ENCODE measurements at places on chromosomes 5 and 9.

DNA sequence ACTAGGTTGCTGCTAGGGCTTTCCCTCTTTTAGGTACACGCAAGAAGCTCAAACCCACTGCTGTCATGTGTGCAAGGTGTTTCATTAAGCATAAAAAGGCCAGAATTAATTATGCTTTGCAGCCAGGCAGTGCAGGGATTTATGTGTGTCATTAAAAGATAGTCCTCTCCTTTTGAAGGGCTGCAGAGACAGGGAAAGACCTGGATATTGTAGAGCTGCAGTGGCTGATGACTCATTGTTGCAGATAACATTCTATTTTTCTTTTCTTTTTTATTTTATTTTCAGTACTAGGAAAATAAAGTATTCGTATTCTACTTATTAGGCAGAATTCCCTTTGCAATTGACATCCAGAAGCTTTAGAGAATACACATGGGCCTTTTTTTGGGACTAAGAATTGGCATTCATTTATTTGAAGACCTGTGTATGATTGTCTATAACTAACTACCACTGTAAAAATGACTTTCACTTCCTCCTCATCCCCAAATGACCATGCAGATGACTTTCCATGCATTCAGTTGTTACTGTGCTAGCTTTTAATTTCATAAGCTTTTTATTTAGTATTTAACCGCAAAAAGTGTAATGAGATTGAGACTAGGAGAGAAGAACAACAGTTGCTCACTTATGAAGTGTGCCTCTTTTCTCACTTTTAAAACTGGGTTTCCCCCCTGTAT is 113.0 kb downstream of the PAM start:
- peak; percentile 66 for DNase-seq

- DNase-seq = no peak
Observed at GRCh38 chr5:60841361-60841760, 2.7 kb downstream of the ELOVL7 start.

DNA sequence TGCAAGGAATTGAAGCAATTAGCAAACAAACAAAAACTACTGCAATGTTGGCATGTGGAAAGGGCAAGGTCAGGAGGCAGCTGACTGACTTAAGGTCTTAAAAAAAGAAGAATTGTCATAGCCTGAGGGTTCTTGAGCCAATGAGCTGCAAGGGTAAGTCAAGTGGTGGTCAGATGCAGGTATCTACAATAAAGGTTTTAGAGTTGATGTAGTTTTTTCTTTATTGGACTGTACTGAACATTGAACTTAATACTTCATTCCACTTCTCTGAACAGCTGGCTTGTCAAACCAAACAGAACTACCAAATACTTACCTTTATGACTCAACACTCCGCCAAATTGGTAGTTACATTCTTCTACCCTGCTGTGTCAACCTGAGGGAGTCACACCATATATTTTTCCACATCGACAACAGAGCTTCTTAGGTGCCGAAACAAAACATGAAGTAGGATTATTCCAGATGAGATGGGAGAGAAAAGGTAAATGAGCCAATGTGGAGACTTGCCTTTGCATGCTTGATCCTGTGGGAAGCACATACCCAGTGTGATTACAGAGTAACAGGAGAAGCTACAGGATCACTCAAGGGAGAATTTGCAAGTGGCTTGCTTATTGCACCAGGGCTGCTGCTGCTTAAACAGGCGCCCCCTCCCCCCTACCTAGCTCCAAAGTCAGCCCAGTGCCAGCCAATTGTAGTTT is 35.3 kb downstream of the EQTN start:
- DNase-seq = peak; percentile 7

- no peak for DNase-seq
Observed at GRCh38 chr9:135247227-135247930, 159.9 kb downstream of the OLFM1 start.

- peak; percentile 33 for DNase-seq
Observed at GRCh38 chr5:7395947-7396712, at the start of gene ADCY2. ADCY2 (plus strand) TSS chr5:7396138; CDS start chr5:7396297, 159 bp downstream.

- DNase-seq = peak; percentile 47
Observed at GRCh38 chr9:69971643-69972449, 71.8 kb upstream of the MAMDC2 start.

DNA sequence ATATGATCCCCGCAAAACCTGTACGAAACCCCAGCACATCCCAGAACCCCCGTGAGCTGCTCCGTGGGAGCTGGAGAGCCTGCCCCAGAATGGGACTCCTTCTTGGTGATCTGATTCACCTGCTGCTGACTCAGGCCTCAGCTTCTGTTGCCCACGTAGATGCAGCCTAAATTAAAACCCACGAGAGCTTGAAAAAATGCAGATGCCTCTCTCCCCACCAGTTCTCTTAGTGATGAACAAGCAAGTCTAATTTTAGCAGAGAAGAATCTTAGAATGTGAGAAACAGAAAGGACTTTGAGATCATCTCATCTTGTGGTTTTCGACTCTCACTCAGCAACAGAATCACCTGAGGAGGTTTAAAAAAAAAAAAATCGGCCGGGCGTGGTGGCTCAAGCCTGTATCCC is 57.6 kb downstream of the TMOD1 start:
- DNase-seq = no peak

DNA sequence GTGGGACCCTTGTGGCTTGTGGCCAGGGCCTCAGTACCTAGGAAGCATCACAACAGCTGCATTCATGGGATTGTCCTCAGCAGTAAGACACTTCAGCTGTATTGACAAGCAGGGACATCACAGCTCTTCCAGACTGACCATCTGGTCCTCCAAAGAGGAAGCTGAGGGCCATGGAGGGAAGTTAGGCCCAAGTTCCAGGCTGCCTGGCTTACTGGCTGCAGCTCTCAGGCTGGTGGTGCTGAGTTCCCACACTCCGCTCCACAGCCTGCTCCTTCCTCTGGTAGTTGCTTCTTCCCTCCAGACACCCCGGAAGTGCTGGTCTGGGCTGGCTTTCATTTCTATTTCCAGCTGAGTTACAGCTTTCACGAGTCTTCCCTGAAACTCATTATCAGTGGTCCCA is 5.7 kb upstream of the STING1 start:
- DNase-seq = no peak

DNA sequence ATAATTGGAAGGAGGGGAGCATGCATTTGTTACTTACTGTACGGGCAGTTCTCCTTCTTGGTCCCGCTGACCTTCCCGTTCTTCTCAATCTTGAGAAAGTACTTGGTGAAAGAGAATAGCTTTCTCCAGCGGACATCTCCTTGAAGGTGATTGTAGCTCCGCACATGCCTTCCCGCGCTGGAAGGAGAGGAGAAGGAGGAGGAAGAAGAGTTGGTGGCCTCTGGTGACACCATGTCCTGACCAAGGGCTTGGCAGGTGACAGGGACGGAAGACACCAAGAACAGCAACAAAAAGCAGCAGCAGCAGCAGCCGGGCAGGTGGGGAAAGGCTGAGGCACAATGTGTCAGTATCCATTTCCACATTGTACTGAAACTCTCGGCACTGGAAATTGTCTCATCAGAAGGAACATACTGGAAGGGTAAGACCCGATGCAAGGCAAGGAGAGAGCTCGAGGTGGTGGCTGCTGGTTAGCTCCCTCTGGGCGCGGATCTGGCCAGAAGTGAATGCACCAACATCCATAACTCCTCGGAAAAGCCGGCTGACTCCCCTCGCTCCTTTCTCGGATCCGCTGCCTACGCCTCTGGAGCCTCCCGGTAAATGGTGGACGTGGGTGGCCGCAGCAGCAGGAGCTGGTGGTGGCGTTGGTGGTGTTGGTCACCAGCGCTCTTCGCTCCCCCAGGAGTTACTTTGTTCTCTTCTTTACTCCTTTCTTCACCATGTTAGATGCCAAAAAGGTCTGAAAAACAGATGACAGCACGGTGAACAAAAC is 715 bp downstream of the FGF10 start:
- no peak for DNase-seq

DNA sequence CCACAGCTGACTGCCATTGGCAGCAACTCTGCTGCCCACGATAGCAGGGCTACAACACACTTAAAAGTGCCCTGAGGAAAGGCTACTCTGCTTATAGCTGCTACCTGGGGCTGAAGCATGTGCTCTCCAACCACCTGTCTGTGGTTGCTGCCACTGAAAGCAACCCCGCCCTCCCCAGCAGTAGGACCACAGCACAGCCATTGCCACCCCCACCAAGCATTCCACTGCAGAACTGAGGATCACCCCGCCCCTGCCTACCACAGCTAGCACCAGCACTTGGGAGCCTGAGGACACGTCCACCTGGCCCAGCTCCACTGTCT is 85.8 kb downstream of the LPAR1 start:
- DNase-seq = peak; percentile 45

DNA sequence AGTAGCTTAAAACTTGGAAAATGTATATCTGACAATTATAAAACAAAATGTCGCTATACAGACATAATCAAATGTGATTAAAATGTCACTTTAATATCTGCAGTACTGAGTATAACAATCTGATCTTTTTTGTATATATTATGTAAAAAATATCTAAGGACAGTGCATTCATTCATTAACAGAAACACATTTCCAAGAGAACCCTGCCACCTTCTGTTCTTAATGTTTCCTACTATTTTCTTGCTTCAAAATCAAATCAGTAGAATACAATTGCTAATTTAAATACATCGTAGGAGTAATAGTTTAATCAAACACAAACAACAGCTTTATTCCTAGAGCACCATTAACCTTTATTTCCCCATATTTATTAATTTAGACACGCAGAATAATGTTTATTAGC is 142.6 kb upstream of the ST8SIA4 start:
- no peak for DNase-seq

DNA sequence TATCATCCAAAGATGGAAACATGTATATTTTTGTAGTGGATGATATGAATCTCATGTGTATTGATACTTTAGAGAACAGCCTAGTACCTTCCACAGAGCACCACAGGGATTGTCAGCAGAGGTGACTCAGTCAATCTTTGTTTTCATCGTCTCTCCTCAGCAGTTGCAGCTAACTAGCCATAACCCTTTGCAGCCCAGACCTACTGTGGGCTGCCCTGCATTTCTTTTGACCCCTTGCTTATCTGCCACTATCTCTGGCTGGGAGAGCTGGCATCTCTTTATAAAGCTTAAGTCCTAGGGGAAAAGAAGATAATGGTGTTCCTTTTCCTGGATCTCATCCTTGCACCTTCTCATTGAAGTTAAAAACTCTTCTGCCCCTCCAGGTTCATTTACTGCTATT is 28.7 kb downstream of the HMGCR start:
- DNase-seq = no peak

DNA sequence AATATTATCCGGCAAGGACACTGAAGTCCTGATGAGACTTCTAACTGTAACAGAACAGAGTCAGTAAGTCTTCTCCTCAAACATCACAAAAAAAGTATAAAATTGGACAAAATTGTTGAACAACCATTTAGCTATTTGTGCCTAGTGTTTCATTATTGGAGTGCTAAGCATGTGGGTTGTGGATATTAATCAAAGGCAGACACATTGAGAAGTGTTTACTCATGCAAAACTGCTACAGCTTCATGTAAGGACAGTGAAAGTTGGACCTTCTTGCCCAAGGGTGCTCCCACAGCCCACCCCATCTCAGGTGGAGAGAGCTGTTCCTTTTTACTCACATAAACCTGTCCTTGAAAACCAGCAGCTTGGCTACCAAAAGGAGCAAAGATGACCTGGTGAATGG is 355.1 kb upstream of the DAB2 start:
- no peak for DNase-seq

- DNase-seq = no peak
Observed at GRCh38 chr5:129049126-129049799, 45.3 kb upstream of the ISOC1 start.

DNA sequence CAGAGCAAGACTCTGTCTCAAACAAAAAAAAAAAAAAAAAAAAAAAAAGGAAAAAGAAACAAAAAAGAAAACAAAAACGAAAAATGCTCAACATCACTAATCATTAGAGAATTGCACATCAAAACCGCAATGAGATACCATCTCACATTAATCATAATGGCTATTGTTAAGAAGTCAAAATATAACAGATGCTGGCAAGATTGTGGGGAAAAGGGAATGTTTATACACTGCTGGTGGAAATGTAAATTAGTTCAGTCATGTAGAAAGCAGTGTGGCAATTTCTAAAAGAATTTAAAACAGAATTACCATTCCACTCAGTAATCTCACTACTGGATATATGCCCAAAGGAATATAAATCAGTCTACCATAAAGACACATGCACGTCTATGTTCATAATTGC is 50.4 kb upstream of the PRR16 start:
- DNase-seq = no peak

DNA sequence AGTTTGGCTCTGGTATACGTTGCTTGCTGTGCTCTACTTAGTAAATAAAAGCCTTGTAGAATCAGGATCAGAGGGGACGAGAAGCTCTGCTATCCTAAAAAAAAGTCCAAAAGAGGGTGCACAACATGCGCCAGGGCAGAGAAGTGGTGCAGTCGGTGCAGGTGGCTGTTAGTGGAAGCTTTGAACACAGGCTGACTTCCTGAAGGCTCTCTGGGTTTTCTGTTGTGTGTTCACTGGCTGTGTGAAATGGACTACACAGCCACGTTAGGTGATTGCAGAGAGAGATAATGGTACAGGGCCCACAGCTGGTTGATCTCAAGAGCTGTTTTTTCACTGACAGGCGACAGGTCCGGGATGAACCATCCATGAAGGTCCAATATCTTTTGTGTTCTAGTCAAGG is 167.4 kb downstream of the TMEM167A start:
- DNase-seq = no peak

- peak; percentile 73 for DNase-seq
Observed at GRCh38 chr5:132746954-132747615, at the start of gene CCNI2. CCNI2 (plus strand) TSS chr5:132747426; CDS start chr5:132747496, 70 bp downstream.

GRCh38 chr5:27708534-27708933 is 670.1 kb upstream of the CDH9 start:
- no peak for DNase-seq
